Activated CD8-positive, alpha-beta memory T cell treated with anti-CD3 and anti-CD28 coated beads, Interleukin-2, amount 50 U/mL, for 4 hours (primary cell): ENCODE measurements at places on chromosomes 7 and 10.

- DNase-seq: no peak
These were observed 7.5 kb downstream of the GDI2 start for GRCh38 chr10:5805711-5806110.

- DNase-seq: no peak
These were observed 194.0 kb downstream of the AHR start for GRCh38 chr7:17492437-17492836.

DNA sequence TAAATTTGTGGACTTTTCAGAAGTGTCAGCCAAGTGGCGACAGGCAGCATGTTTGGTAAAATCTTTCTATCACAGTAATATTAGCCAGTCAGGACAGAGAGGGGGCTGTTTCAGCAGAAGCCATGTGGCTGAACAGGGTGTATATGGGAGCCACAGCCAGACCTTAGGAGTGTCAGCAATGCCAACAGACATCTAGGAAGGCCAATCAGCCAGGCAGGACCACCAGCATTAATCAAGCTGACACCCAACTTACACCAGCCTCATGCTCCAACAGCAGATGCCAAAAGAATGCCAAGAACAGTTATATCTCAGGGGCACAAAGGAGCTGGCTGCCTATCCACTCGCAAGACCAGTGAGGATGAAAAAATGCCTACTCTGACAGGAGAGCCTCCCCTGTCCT is 54.8 kb downstream of the RAPGEF5 start:
- DNase-seq: no peak

DNA sequence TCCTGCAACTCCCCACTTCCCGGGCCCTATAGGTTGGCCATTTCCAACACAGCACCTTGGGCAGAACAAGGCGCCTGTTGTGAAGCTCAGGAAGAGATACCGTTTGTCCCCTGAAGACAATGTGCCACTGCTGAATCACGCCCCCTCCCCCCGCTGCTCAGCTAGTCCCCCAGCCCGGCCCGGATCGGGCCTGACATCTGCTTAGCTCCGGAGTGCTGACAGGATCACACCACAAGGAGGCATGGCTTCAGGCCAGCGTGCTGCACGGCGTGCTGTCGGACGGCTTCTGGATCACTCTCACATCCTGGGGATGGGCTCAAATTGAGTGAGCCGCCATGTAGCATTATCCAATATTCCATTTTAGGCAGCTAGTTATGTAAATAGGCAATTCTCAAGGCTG is 62.1 kb upstream of the EFCAB10 start:
- no peak for DNase-seq

DNA sequence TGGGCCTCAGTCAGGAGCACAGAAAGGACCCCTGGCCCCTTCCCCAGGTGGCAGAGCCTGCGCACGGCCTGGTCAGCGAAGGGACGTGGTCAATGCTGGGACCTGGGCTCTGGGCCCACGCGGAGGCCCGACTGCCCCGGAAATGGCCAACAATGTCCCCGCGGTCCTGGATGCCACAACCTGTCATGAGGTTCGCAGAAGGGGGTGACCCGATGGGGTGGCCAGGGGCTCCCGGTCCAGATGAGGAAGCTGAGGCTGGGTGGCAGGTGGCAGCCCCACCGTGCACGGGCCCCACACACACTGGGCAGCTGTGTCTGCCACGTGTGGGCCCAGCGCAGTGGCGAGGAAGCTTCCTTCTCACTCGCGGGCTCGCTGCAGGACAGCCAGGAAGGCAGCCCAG is 49.4 kb downstream of the DPYSL4 start:
- no peak for DNase-seq

DNA sequence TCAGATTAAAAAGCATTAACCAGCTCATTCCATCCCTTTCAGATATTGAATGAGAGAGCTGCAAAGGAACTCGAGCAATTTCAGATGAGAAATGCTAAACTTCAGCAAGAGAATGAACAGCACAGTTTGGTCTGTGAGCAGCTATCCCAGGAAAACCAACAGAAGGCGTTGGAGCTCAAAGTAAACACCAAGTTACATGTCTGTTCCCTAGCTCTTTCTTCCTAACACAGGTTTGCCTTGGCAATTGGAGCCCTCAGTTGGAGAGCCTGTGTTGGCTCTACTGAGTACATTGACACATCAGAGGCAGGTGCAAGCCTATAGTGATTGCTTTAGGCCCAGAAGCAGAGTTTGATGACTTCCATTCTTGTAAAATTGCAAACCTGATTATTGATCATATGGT is 14.7 kb downstream of the CFAP58 start:
- no peak for DNase-seq

GRCh38 chr10:123553810-123554430 is 112.2 kb upstream of the GPR26 start:
- no peak for DNase-seq

- no peak for DNase-seq
These were observed 31.7 kb upstream of the FAM204A start for GRCh38 chr10:118373786-118374185.

GRCh38 chr7:44587843-44588711 is 6.0 kb upstream of the TMED4 start:
- DNase-seq: peak; percentile 65

- DNase-seq: no peak
These were observed 221.4 kb upstream of the PITRM1 start for GRCh38 chr10:3393958-3394357.

GRCh38 chr7:45089341-45089891 is 647 bp upstream of the NACAD start:
- peak; percentile 61 for DNase-seq

DNA sequence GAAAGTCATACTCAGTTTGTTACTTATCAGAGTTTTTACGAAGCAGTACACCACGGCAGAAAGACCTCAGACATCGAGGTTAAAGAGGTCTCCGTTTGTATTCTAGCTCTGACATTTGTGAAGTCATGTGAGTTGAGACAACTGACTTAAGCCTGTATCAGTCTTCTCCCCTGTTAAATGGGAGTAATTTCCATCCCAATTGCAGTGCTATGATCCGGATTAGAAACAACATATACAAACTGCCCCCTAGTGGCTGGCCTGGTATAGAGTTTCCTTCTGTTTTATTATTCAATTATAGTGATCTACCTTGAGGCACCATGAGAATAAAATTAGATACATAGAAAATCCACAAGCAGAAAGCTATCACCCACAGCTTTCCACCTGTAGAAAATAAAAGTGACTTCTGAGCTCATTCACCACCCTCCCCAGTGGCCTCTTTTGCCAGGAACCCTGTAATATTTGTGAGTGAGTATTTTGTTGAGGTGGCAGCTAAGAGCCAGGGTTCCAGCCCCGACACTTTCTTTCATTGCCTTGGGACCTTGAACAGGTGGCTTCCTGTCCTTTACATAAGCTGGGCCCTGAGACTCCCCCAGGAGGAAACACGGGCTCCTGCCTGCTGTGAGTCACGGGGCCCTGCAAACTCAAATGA is 607.2 kb upstream of the MGMT start:
- DNase-seq: no peak

DNA sequence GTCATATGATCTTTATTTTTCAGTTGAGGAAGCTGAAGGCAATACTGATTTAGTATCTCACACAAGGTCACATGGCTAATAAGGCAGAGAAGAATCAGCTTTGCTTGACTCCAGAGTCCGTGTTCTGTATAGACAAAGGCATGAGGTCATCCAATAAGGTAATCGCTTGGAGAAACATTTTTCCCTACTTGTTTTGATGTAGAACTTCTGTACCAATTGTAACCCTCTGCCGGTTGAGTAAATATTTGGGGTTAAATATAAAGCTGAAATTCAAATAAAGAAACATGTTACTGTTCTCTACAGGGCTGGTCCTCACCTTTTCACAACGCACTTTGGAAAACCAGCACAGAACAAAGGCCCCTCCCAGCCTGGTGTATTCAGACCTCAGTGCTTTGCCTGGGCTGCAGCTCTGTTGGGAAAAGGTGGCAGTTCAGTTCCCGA is 83.0 kb upstream of the INSYN2A start:
- DNase-seq: no peak

DNA sequence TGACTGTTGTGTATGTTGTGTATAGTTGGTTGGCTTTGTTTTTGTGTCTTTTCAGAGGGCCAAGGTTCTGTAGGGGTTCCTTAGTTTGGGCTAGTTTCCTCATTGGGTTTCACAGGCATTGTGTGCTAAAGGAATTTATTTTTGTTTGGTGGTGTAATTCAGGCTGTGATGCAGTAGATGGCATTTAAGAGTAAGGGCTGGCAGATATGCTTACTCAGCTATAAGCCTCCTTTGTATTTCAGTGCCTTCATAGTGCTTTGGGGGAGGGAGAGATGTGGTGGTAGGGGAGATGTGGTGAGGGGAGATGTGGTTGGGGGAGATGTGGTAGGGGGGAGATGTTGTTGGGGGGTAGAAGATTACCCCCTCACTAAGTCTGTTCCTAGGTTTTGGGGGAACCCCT is 91.7 kb downstream of the SLC25A40 start:
- no peak for DNase-seq

DNA sequence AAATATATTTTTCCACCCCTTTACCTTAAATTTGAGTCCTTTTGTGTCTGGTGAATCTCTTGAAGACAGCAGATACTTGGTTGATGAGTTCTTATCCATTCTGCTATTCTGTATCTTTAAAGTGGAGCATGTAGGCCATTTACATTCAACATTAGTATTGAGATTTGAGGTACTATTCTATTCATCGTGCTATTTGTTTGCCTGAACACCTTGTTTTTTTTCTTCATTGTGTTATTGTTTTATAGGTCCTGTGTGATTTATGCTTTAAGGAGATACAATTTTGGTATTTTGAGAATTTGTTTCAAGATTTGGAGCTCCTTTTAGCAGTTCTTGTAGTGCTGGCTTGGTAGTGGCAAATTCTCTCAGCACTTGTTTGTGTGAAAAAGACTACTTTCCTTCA is 29.9 kb downstream of the GDI2 start:
- no peak for DNase-seq

- DNase-seq: no peak
These were observed 138.1 kb upstream of the ITGB1 start for GRCh38 chr10:33095867-33096815.

- no peak for DNase-seq
These were observed 5.1 kb downstream of the KAZALD1 start for GRCh38 chr10:101066896-101067355.

DNA sequence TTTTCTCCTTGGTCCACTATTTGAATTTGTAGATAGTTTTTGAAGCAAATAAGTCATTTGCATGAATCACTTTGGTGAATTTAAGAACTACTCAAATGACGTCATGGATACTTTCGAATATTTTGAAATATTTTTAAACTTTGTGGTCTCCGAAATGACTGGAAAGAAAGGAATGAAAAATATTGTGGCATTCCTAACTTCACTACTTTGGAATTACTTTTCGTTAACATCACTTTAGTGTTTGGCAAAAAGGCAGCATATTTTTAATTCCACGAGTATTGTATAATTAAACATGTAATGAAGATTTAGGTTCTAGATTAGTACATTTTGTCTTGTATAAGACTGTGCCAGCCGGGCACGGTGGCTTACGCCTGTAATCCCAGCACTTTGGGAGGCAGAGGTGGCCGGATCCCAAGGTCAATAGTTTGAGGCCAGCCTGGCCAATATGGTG is 35.3 kb upstream of the ZRANB1 start:
- no peak for DNase-seq

- DNase-seq: no peak
These were observed 8.5 kb downstream of the CNOT4 start for GRCh38 chr7:135501402-135501801.

DNA sequence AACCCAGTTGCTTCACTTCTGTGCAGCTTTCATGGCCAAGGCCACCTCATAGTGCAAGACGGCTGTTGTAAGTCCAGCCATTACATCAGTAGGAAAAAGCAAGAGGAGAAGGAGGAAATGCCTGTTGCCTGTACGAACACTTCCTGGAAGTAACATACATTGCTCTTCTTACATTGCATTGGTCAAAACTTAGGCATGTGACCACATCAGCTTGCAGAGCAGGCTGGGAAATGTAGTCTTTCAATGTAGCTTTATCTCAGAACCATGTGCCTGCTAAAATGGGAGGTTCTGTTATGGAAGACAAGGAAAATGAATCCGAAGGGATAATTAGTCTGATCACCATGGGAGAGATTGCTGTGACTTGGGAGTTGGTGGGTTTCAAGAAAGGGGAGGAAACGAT is 4.3 kb downstream of the SLC29A3 start:
- DNase-seq: no peak

GRCh38 chr10:76306856-76307255 is 875.4 kb downstream of the LRMDA start:
- no peak for DNase-seq
